Effector CD4-positive, alpha-beta T cell (primary cell): ENCODE measurements at places on chromosomes 5 and 9.

- no peak for DNase-seq
Measured at GRCh38 chr5:168179192-168179593, 112.3 kb upstream of the WWC1 start.

GRCh38 chr9:136204838-136205706 lies at the start of gene LHX3:
TSS of gene LHX3 (minus strand) at chr9:136205128. CDS start at chr9:136205012, 116 bp downstream.
- peak; percentile 14 for DNase-seq

- DNase-seq, result no peak
Measured at GRCh38 chr5:143564417-143564816, 160.9 kb upstream of the NR3C1 start.

DNA sequence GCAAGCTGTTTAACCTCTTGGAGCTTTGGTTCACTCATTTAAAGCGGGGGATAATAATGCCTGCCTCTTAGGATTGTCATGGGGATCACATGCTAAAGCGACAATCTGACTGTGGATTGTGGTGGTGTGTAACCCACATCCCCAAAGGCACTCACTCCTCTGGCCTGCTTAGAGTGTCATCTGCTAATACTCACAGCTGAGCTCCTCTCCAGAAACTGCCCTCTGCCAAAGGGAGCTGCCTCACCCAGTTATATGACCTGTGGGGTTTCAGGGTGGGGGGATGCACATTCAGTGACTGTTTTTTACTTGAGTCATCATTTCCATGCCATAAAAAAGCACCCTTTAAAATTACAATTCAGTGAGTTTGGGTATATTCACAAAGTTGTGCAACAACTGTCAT lies 110.0 kb upstream of the SPOCK1 start:
- DNase-seq, result no peak

DNA sequence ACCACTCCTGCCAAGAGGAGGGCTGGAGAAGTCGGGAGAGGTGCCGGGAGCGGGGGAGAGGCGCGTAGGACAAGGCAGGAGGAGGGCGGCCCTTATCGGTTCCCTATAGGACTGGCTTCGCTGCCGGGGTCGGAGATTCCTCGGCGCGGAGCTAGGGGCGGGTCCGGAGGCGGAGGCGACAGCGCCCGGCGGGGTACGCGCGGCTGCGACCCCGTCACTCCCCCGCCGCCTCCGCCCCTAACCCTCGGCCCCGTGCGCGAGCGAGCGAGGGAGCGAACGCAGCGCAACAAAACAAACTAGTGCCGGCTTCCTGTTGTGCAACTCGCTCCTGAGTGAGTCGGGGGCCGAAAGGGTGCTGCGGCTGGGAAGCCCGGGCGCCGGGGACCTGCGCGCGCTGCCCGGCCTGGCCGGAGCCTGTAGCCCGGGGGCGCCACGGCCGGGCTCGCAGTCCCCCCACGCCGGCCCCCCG lies 2.0 kb downstream of the GLIS3 start:
- peak; percentile 4 for DNase-seq

GRCh38 chr9:96646081-96646991 lies 8.8 kb downstream of the PRXL2C start:
- no peak for DNase-seq

GRCh38 chr5:179802207-179802883 lies 4.3 kb downstream of the MGAT4B start:
- DNase-seq, result no peak

DNA sequence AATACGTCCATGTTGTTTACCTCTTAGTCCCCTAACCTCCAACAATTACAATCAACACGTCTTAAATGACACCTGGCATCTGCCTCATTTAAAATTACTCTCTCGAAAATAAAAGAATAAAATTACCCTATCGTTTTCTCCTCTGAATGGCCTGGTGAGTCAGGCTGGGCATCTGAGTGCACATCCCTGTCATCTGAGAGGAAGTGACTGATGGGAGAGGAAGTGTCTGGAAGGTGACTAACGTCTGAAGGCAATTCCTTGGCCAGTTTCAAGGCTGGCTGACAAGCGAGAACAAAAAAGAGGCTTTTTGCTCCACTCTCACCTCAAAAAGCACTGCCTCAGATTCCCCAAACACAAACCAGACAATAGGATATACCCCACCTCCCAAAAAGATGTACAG lies 57.7 kb downstream of the MAPKAP1 start:
- no peak for DNase-seq

DNA sequence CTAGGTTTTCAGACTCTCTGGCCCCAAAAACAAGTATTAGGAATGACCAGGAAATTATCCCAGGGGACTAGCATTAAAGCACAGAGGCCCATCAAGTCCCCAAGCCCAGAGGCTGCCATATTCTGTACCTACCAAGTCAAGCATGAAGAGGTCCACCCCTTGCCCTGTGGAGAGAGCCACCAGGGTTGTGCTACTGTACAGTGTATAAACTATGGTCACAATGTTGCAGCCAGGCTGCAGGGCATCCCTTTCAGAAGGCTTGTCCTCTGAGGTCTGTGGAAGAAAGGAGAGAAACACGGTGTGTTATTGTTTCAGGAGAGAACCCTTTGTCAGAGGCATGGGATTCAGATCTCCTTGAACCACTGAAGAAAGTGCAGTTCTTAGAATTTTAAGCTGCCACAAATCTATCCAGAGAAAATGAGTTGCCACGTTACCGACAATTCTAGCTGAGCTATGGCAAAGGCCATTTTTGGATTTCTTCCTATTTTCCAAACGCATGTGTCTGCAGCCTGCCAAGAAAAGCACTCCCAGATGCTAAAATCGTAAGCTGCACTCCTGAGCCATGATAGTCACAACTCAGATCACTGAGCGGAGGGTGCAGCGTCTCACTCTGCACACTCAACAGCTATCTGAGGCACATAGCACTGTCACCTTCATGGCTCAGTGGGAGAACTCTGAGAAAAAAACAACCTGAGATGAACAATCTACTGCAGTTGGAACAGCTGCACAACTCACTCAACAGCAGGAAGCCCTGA lies 45.5 kb upstream of the SPATA31E1 start:
- DNase-seq, result no peak

- DNase-seq, result no peak
Measured at GRCh38 chr9:89442501-89442978, 55.4 kb downstream of the SEMA4D start.

GRCh38 chr5:77518304-77518703 lies 26.2 kb upstream of the WDR41 start:
- DNase-seq, result no peak

- no peak for DNase-seq
Measured at GRCh38 chr9:80899208-80899607, 790.1 kb downstream of the TLE1 start.

DNA sequence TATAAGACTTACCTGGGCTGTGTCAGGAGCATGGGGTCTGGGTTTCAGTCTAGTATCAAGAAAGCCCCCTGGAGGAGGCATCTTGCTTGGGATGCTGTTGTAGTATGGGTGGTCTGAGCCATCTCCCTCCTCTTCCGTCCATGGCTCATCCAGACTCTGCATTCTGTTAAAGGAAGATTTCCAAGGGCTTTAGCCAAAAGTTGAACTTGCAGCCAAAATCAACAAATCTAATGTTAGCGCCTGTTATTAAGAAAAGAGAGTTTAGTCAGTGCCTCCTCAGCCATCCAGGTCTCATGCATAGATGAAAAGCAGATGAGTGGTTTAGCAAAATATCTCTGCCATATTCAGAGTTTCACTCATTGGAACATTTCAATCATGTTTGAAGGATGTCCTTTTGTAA lies 55.6 kb downstream of the S1PR3 start:
- DNase-seq, result no peak

- no peak for DNase-seq
Measured at GRCh38 chr5:117082977-117083376, 508.4 kb upstream of the SEMA6A start.

GRCh38 chr5:124310453-124310852 lies 436.0 kb downstream of the ZNF608 start:
- DNase-seq, result no peak

- no peak for DNase-seq
Measured at GRCh38 chr5:124686239-124687004, 60.0 kb downstream of the ZNF608 start.

DNA sequence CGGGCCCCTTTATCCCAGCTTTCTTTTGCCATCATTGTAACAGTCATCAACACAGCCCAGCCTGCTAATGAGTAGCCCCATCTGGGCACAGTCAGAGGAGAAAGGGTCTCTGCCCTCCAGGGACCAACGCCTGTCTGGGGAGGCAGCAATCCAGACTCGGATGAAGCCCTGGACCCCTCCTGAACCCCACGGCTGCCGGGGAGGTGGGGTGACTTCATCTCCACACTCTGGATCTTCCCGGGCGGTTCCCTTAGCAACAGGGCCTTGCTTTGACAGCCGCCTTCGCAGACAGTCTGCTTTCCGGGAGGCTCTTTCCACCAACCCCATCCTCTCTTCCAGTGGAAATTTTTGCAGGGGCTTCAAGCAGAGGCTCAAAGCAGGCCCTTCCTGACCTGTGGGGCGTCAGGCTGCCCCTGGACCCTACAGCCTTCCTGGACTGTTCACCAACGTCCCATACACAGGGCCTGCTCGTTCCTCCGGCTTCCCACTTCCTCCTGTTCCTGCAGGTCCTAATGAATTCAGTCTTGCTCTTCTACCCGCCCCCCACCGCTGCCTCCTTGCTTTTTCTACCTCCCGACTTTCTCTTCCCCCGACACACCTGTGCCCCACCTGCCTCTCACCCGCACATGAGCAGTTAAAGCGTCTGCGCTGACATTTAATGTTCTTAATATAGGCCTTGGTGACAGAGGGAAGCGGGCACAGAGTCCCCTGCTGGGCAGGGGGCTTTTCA lies 161.7 kb upstream of the MVB12B start:
- no peak for DNase-seq

GRCh38 chr5:59955241-59955640 lies 61.7 kb upstream of the PDE4D start:
- no peak for DNase-seq

DNA sequence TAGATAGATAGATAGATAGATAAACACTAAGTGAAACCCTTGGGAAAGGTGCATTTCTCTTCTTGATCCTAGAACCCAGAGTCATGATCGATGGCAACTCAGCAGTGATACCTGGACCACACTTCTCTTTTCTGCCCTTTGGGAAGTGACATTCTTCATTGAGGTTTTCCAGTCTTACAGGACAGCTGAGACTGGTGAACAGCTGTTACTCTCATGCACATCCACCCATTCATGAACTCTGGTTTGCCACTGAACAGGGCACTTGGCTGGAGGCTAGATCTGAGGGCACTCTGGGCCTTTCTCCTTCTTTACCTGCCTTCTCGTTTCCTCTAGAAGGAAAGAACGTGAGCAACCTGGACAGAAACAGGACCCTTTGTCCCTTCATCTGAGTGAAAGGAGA lies 164.5 kb downstream of the DRD1 start:
- DNase-seq, result no peak

DNA sequence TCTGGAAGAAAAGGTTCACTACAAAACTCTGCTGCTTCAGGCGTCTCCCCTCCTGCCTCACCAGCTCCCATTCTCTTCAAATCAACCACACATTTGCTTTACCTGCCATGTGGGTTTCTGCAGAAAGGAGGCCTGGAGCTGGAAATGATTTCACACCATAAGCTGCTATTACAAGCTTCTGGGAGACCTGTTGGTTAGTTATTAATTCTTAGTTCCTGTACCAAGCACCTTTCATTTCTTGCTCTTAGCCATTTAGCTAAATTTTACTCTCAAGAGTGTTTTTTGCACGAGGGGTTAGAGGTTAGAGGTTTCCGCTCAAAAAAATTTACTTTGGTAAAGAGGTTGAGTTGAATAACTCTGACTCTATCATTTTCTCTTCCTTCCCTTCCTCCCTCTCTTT lies 70.3 kb downstream of the MAP1B start:
- DNase-seq, result no peak

- no peak for DNase-seq
Measured at GRCh38 chr9:14722391-14723035, at the start of gene CER1. TSS of gene CER1 (minus strand) at chr9:14722733. CDS start at chr9:14722672, 61 bp downstream.

DNA sequence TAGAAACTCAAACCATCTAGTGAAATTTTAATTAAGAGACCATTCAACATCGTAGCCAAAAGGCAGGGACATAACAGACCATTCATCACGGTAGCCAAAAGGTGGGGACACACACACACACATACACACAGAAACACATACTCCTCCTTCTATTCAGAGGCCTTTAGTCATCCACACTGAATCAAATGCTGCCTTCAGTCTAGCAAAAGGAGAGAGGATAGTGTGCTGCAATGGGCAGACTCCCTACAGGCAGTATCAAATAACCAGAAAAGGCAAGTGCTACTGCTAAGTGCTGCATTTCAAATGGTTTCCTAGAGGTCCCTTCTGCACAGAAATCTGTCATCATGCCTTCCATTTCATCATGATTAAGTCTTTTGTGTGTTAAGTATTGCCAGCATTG lies 303.9 kb downstream of the TRIM32 start:
- no peak for DNase-seq

DNA sequence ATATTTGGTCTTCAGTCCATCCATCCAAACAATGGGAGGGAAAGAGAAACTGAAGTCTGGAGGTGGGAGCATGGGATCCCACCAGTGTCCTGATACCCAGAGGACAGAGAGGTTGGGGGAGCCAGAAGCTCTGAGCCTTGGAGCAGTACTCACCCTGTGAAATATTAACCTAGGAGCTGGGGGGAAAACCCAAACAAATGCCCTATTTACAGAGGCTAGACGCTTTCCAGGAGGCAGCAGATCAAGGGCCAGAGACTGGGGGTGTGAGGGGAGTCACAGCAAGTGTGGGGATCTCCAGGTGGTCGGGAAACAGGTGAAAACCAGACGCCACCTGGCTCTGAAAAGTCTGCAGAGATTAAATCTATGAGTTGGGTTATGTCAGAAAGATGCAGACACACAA lies 6.2 kb downstream of the ZER1 start:
- no peak for DNase-seq

DNA sequence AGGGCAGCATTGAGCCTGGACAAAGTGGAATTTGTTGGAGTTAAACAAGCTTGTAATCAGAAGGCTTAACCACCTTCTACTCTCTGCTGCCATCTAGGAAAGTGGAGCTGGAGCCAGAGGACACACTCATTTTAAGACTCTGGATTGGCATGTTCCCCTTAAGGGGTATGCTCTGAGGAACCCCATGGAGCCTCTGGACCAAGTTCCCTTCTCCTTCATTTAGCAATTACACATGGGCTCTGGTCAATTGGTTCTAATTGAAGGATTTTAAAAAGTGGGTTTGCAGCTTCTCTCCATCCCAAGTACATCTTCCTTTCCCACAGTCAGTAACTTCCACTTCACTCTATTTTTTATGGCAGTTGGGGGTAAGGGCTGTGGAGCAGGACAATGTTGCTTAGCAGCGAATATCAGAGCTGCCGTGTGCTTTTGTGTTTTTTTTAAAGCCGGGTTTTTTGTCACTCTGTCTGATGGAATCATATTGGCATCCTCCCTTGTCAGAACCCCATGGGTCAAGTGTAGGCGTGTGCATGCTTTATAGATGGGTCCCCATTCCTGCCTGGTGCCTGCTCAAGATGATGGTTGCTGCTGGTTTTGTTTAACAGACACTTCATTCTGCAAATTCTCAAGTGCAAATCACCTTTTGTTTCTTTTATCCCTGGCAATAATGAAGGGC lies 330.7 kb upstream of the ADAMTSL1 start:
- DNase-seq, result no peak

DNA sequence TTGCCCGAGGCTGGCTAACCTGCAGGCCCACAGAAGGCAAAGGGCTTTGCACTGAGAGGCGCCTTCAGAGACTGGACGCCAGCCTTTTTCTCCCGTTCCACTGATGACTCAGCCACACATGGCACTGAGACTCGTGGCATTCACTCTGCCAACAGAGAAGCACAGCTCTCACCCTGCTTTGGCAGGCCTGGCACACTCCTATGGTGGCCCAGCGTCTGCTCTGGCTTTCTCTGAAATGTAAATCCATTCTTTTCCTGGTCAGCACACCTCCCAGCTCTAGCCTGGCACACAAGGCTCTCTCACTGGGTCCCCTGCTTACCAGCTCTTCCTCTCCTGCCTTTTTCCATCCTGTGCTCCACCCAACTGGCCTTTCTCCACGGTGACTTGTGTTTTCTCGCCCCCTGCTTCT lies 5.9 kb upstream of the MELK start:
- no peak for DNase-seq

GRCh38 chr9:122221183-122221811 lies 7.5 kb downstream of the LHX6 start:
- DNase-seq, result no peak
